ENCODE measurements at places on chromosomes 12 and 14.

- DNase-seq = no peak
These were observed 62.2 kb upstream of the OR4E1 start for GRCh38 chr14:21735639-21736307.

GRCh38 chr12:38540156-38540555 lies 223.6 kb downstream of the ALG10B start:
- no peak for DNase-seq

GRCh38 chr14:76237349-76237990 lies 85.7 kb downstream of the GPATCH2L start:
- DNase-seq = no peak

- DNase-seq = no peak
These were observed 17.3 kb downstream of the ARID4A start for GRCh38 chr14:58315606-58316005.

GRCh38 chr12:62848418-62848817 lies 86.5 kb downstream of the PPM1H start:
- DNase-seq = peak; percentile 76

- peak; percentile 83 for DNase-seq
These were observed 86.8 kb downstream of the ITPR2 start for GRCh38 chr12:26746121-26746714.
